ENCODE measurements at places on chromosomes 6 and 20.

- no peak for DNase-seq
Observed at GRCh38 chr6:160996131-160996601, 4.6 kb downstream of the MAP3K4 start.

DNA sequence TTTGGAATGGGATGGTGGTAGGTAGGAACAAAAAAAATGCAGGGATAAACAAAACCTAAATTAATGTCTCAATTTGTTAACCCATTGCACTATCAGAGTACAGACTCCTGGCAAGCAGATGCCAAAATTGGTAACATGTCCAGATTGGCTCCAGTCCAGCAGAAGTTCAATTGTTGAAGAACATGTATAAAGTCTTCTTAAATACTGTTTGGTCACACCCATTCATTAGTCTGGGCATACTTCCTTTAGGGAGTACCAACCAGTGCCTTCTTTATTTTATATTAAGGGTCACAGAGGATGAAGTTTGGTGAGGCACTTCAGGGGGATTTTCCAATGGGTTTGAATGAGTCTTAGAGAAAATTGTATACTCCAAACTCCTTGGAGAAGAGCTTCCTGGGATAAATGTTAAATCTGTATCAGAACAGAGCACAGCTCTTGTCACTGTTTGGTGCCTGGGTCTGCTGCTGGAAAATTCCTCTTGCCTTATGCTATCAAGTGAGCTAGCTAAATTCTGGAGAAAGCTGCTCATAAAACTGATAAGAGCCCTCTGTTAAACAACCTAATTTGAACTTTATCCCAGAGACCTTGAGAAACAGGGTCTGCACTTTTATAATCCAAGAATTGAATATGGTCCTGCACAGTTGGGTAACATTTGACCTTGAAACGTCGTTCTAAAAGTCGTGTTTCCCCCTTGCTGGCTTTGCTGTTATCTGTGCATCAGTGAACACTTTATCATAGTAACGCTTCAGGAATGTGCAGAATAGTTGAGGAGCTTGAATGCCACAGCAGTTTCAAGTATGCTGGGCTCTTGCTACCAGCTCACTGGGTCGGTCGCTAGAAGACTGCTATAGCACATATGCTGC is 334.1 kb upstream of the CITED2 start:
- no peak for DNase-seq

- no peak for DNase-seq
Observed at GRCh38 chr20:856361-856775, 22.9 kb downstream of the FAM110A start.

GRCh38 chr6:109507490-109508072 is 24.6 kb upstream of the ZBTB24 start:
- no peak for DNase-seq

DNA sequence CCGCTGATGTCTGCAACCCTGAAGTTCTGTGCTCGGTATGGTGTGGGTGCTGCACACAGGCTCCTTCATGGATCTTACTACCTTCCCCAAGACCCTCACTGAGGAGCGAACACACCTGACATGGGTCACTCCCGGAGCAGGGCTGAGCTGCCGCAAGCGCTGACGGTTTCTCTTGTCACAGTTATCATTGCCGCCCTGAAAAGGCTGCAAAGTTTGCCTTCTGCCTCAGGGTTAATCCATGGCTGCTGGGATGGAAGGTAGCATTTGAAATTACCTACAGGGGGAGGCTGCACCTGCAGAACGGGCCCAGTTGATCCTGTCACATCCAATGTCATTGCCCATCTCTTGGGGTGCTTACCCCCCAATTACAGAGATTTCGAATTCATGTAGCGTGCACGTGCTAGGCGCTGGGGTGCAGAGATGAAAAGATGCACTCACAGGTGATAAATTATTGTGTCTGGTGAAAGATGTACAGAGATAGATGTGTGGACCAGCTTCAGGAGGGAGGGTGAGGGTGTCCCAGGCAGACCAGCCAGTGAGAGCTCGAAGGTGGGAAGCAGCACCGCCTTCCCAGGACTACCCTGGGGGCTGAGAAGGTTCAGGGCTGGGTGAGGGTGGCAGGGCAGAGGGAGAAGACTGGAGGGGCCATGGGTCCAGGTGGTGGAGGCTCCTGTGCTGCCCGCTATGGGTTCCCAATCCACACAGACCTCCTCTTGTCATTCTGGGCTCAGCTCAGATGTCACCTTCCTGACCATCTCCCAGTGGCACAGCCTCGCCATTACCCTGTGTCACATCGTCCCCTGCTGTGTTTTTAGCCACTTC is 120.1 kb downstream of the SYCP2 start:
- no peak for DNase-seq

Data from NCI-H1436 treated with DMSO at 0.1 percent for 48 hours (cell line).